ENCODE measurements at places on chromosomes 7 and 10. TPM values are rescaled to one million over a fixed set of nuclear protein-coding genes. Genes with fewer than 3 reads are reported as not detected.

AGMO gene
- total RNA-seq: 0.22 TPM

MACC1 gene
- total RNA-seq: under 0.01 TPM

SPAG6 gene
- not detected for total RNA-seq

FAM24B gene
- total RNA-seq: 3.5 TPM

C7orf33 gene
- total RNA-seq: not detected
